Amygdala (tissue), 56 donors: ENCODE measurements at places on chromosomes 16 and 17.

DNA sequence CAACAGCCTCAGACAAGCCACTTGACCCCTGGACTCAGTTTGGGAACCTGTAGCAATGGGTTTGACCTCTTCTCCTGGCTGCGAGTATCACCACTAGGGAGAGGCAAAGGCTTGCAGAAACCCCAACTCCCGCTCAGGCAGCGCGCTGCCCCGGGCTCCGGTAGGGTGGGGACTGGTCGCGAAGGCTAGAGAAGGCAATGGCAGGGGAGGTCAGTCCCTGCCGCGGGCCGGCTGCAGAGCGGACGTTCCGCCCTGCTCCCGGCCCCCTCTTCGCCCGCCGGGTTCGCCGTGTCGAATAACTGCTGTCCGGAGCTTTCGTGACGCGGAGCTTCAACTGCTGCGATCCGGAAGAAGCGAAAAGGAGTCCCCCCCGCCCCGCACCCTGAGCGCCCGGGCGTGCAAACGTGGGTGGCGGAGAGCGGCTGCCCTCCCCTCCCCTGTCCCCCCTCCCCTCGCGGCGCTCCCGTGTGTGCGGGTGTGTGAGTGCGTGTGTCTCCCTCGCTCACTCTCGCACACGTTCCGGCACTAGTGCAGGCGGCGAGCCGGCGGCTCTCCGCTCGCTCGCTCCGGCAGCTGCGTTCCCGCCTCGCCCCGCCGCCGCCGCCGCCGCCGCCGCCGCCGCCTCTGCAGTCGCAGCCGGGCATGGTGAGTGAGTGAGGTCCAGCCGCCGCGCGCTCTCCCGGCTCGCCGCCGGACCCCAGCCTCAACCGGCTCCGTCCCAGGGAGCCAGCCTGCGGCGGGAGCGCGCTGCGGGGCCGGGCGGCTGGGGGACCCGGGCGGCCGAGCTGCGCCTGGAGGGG is 772 bp upstream of the SHISA6 start:
- DNase-seq = no peak

- DNase-seq = no peak
Measured at GRCh38 chr17:82825540-82826124, 14.2 kb downstream of the ZNF750 start.

GRCh38 chr17:43898446-43898845 is 8.9 kb downstream of the MPP2 start:
- DNase-seq = no peak

GRCh38 chr16:54947616-54948015 is 17.0 kb downstream of the IRX5 start:
- no peak for DNase-seq

- DNase-seq = no peak
Measured at GRCh38 chr16:83744441-83744981, 63.3 kb upstream of the HSBP1 start.

DNA sequence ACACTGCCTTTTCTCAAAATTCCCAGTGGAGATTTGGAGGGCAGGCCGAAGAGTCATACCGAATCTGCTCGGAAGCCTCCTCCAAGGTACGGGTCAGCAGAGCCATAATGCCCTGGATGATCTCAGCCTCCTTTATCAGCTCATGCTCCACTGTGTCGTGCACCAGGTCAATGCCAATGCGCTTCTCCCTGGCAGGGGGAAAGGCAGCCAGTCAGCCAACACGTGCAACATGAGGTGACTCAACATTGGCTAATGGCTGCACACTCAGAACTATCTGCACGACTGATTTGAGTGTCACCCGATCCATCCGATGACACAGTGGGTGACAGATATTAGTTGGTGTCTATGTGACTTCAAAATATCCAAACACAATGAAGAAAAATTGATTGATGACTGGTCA is 15.8 kb downstream of the TEKT1 start:
- DNase-seq = no peak
